Stimulated activated CD8-positive, alpha-beta memory T cell treated with anti-CD3 and anti-CD28 coated beads, Interleukin-7, amount 100 ng/mL, for 48 hours (primary cell): ENCODE measurements at places on chromosomes 5 and 9.

DNA sequence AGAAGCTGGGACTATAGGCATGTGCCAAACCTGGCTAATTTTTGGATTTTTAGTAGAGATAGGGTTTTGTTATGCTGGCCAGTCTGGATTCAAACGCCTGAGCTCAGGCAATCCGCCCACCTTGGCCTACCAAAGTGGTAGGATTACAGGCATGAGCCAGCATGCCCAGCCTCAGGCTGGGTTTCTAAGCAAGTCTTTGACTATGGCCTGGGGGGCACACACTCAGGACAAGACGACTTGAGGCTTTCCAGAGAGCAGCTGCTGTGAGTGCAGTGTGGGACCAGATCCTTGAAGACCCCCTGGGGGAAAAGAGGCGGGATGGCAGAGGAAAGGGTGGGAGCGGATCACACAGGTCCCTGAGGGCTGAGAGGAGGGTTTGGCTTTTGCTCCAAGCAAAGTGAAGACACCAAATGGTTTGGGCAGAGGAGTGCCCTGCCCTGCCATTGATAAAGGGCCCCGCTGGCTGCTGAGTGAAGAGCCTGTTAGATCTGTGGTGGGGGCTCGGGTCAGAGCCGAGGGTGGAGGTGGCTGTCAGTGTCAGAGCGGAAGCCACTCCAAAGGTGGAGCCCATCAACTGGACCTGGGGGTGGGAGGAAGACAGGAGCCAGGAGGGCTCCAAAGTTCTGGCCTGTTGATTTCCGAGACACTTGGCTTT, 46.8 kb upstream of the FUBP3 start:
- DNase-seq: no peak

- no peak for DNase-seq
These were observed 383.7 kb upstream of the TRPC7 start for GRCh38 chr5:136749016-136749415.

DNA sequence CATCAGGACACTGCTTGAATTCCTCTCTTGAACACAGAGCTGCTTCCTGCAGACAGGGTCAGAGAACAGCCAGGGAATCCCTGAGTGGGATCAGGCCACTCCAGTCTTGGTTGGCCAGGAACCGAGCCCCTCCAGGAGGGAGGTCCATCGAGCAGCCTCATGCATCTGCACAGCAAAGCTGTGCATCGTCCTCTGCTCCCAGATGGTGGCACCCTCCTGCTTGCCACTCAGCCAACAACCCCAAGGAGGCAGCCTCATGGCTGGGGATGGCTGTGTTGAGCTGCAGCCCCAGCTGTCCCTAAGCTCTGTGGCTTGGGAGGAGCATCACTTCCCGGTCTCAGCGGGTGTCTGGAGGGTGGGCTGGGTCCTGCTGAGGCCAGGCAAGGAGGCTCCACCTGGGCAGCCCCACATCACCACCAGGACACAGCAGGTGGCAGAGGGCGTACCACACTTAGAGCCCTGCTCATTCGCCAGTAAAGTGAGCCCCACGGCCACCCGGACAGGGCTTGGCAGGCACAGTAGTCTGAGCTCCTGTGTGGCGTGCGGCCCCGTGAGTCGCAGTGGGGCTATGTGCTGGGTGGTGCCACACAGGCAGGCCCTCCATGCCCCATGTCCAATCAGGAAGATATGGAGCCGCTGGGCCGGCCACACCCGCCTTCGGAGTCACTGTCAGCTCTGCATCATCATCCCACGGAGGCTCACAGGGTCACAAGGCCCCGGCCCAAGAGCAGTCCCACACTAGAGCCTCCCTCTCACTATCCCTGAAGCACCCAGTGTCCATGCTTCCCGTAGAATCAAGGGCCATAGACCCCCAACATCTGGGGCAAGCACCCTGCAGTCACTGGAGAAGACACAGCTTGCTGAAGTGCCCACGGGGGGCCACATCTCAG, 11.9 kb downstream of the LPCAT1 start:
- DNase-seq: no peak

GRCh38 chr5:97365163-97365845, 182.3 kb upstream of the RIOK2 start:
- DNase-seq: no peak

GRCh38 chr5:56281489-56282165, 48.5 kb upstream of the ANKRD55 start:
- no peak for DNase-seq
